Mucosa of descending colon (tissue), 3 donors: ENCODE measurements at places on chromosomes 6 and 20. TPM values are rescaled to one million over a fixed set of nuclear protein-coding genes. Genes with fewer than 3 reads are reported as not detected.

NRSN1 gene
- 2.4 TPM for total RNA-seq

ESR1 gene
- total RNA-seq, result 0.82 TPM

CRISP2 gene
- total RNA-seq, result not detected

THBS2 gene
- total RNA-seq, result 39.1 TPM

SLC17A3 gene
- total RNA-seq, result not detected

CYP24A1 gene
- not detected for total RNA-seq

OR2J3 gene
- not detected for total RNA-seq

DNA sequence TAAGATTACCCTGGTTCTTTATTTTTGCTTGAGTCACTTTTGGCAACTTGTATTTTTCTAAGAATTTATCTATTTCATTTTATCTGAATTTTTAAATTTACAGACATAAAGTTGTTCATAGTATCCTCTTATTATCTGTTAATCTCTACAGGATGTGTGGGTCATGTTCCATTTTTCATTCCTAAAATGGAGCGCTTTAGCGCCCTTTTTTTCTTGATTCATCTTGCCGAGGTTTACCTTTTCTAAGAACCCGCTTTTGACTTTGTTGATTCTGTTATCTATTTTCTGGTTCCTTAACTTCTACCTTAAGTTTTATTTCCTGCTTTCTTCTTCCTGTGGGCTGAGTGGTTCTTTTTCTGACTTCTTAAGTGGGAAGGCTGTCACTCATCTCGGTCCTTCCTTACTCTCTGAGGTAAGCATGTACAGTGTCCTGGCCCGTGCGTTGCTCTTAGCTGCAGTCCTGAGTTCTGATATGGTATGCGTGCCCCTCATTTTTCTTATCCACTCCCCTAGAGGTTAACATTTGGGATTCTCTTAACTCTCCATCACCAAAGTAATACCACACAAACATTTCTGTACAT lies 399.8 kb downstream of the CDC5L start:
- DNase-seq, result no peak

GRCh38 chr6:166483573-166484250 lies 101.0 kb upstream of the MPC1 start:
- peak; percentile 3 for DNase-seq

GRCh38 chr6:13485303-13485702 lies 2.1 kb downstream of the GFOD1 start:
- no peak for DNase-seq

DNA sequence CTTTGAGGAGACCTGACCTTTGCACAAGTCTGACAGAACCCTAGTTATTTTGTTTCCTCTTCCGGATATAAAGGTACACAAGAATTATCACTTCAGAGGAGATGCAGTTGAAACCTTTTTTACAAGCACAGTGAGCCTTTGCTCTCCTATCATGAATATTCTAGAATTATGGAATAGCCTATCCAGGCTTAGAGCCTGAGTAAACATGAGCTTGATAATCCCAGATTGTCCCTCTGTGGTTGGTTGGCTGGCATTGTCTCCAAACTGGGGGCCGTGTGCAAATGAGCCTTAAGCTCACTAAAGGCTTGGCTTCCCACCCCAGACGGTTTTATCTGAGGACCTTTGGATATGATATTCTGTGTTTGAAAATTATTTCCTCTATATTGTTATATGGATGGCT lies 32.0 kb downstream of the BTBD3 start:
- peak; percentile 35 for DNase-seq

DNA sequence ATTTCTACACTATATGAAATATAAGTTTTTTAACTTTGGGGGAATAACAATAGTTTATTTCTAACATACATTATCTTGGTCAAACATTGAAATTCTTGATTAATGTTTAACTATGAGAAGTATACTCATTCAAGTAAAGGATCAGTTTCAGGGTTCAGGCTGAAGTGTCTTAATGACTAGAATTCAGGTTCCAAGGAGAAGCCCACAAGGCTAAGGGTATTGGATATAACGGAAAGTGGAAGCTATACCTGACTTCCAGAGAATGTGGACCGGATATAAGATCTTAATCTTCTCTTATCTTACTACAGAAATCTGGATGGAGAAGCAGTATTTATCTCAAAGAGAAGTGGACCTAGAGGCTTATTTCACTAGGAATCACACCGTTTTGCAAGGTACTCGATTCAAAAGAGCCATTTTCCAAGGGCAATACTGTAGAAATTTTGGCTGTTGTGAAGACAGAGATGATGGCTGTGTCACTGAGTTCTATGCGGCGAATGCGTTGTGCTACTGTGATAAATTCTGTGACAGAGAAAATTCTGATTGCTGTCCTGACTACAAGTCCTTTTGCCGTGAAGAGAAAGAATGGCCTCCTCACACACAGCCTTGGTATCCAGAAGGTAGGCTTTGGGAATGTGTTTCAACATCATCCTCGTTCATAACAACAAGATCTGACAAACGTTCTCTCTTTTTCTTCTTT lies at the start of gene TINAG:
TINAG (plus strand) TSS at position 153 of the 697 bp plus-strand sequence; CDS start at position 263, 110 bp downstream.
- DNase-seq, result no peak

DNA sequence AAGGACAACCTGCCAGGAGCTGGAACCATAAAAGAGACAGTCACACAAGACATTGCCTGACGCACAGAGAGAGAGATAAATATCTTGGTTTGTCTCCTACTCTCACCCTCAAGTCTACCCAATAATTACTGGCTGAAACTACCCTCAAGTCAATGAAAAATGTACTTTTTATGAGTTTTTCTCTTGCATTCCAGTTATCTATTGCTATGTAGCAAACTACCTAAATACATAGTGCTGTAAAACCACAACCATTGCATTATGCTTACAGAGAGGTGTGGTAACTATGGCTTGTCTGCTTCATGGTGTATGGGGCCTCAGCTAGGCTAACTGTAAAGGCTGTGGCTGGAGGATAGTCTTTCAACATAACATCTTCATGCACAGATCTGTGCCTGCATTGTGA lies 247.8 kb downstream of the HAO1 start:
- no peak for DNase-seq

DNA sequence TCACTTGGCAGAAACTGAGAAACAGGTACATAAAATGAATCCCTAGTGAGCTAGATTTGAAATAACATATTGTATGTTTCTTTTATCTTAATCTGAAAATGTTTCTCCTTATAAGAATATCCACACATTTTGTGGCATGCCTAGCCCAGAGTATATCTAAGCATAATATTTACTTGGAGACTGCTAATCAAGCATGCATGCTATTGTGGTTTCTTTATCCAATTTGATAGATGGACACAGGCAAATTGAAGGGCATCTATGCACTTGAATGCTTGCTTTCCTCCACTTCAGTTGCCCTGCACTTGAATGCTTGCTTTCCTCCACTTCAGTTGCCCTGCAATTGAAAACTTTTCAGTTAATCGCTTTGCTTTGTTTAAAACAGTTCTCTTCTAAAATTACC lies 729.8 kb downstream of the TBC1D32 start:
- DNase-seq, result no peak

DNA sequence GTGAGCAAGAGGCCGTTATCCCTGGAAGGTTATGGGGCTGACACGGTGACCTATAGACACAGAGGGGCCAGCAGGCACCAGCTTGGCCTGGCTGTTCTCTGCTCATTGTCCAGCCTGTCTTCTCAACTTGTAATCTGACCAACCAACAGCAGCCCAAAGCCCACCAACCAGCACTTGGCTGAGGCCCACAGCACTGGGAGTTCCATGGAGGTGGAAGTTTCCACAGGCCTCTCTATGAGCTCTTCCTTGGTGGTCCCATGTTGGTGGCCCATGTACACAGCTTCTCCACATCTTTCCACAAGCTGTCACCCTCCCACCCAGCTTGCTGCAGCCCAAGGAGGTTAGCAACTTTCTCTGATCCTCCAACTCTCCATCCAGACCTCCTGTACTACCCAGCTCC lies 56.2 kb upstream of the KLHL31 start:
- no peak for DNase-seq

DNA sequence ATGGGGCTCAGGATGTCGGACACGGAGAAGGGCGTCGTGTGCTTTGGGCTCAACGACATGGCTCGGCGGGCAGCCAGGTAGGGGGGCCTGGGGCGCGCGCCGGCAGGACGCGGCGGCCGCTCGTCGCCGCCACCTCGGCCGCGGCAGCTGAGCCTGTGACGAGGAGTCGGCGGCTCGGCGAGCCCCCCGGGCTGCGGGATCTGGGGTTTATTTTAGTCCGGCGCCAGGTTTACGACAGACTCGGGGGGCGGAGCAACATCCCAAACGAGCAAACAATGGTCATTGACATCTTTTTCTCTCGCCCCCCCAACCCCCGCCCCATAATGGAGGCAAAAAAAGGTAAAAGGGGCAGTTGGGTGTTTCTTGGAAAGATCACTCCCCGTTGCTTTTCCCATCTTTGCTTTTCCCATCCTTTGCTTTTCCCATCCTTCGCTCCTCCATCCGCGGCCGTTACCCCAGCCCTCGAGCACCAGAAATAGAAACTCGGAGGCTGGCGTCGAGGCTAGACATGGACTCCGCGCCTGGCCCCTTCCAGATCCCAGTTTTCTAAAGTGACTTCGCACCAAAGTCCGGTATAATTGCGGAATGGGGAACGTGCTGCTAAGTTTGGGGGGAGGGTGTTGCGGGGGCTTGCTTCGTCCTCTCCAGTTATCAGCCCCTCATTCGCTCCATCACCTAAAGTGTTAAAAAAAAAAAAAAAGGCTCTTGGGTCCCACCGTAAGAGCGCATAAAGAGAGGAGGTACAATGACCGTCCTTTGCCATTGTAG lies at the start of gene NKX2-4:
NKX2-4 (minus strand) TSS at position 186 of the 768 bp plus-strand sequence; CDS start at position 59, 127 bp downstream.
- no peak for DNase-seq

DNA sequence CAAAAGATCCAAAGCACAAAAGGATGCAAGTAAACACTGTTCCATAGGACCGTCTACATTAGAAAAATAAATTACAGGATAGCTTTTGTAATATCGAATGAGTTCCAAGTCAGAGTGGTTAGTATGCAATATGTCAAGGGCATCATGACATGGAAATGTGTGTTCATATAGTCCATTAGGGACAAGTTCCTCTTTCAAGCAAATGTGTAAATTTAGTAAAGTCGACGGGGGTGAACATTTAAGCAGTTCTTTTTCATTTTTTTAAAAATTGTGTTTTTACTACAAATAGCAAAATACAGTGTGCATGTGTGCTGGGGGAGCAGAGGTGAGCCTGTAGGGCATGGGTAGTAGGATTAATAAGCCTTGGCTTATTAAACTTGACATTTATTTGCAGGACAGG lies 359.0 kb downstream of the ESR1 start:
- DNase-seq, result no peak

- DNase-seq, result no peak
Measured at GRCh38 chr6:134521116-134521501, 203.2 kb upstream of the SGK1 start.

- DNase-seq, result no peak
Measured at GRCh38 chr6:79065232-79065631, 12.8 kb downstream of the PHIP start.

GRCh38 chr6:168158213-168158979 lies 79.4 kb upstream of the FRMD1 start:
- DNase-seq, result no peak

- DNase-seq, result no peak
Measured at GRCh38 chr6:7131390-7131789, 23.6 kb downstream of the RREB1 start.

GRCh38 chr20:61119794-61120410 lies 132.2 kb upstream of the CDH4 start:
- DNase-seq, result no peak

- peak; percentile 70 for DNase-seq
Measured at GRCh38 chr6:41940759-41941279, 789 bp downstream of the CCND3 start.

GRCh38 chr20:25213566-25214425 lies 18.3 kb downstream of the ENTPD6 start:
- no peak for DNase-seq
